ENCODE measurements at places on chromosomes 3 and 15. TPM values are rescaled to one million over a fixed set of nuclear protein-coding genes. Genes with fewer than 3 reads are reported as not detected.

- DNase-seq, result peak; percentile 17
Measured at GRCh38 chr3:161372321-161373260, 1.3 kb upstream of the SPTSSB start.

DNA sequence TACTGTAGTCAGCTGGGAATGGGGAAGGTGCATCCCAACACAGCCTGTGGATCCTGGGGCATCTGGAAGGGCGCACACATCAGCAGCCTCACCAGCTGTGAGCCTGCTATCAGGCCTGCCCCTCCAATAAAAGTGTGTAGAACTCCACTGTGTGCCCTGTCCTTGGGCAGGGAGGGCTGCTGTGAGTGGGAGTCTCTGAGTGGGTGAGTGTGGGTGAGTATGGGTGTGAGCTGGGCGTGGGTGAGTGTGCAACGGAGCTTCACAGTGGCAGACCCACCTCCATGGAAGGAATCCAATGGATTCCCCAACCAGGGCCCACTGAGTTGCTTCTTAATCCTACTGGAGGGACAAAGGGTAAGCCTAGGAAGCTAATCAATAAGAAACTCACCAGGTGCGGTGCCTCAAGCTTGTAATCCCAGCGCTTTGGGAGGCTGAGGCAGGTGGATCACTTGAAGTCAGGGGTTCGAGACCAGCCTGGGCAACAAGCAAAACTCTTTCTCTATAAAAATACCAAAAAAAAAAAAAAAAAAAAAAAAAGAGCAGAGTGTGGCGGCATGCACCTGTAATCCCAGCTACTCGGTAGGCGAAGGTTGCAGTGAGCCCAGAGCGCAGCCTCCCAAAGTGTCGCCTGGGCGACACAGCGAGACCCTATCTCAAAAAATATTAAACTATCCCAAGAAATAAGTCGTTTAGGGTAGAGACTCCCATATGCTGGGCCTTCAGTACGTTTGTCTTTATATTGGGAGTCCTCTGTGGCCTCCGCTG lies 555 bp upstream of the RCCD1 start:
- DNase-seq, result no peak

DNA sequence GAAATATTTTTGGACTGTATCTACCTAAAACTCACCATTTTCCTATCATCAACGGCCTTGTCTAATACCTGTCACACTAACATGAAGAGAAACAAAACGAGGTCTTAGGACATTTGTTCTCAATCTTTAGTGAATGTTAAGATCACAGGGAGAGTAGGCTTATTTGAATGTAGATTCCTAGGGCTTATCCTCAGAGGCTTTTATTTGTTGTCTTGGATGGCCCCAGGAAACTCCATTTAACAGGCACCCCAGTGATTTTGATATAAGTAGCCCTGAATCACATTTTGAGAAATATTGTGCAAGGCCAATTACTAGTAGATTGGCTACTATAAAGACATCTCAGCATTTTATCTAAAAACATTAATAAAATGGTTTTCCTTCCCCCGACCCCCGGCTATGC lies 367.4 kb downstream of the GAP43 start:
- no peak for DNase-seq

Gene TAGLN3
- total RNA-seq, result not detected

DNA sequence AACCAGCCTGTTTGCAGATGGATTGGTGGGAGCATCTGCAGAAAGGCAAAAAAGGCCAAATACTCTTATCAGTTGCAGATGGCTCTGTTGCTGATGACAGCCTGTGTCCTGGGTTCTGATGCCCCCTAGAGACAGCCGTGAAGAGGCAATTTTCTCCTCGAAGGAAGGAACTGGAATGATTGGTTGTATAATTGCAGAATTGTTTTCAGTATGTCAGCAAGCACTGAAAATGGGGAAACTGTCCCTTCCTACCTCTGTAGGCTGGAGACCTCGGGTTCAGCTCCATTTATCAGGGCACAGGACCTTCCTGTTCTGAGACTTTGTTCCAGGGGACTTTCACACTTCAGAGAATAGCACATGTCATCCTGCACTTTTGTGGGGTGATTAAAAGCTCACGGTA lies 103.0 kb downstream of the PGPEP1L start:
- peak; percentile 71 for DNase-seq

GRCh38 chr3:147360646-147361453 lies 45.5 kb downstream of the ZIC4 start:
- DNase-seq, result peak; percentile 14

Gene CAPN3
- 0.60 TPM for total RNA-seq

Gene HIGD2B
- total RNA-seq, result under 0.01 TPM

Gene IQCH
- total RNA-seq, result 0.40 TPM

GRCh38 chr3:43687499-43687811 lies 3.3 kb upstream of the ABHD5 start:
- no peak for DNase-seq

DNA sequence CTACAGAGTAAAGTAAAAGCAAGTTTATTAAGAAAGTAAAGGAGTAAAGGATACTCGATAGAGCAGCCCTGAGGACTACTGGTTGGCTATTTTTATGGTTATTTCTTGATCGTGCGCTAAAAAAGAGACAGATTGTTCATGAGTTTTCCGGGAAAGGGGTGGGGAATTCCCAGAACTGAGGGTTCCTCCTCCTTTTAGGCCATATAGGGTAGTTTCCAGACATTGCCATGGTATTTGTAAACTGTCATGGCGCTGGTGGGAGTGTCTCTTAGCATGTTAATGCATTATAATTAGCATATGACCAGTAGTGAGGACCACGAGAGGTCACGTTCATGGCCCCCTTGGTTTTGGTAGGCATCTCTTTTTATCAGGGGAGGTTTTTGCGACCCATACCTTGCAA lies 213.1 kb downstream of the OSBPL10 start:
- DNase-seq, result no peak

DNA sequence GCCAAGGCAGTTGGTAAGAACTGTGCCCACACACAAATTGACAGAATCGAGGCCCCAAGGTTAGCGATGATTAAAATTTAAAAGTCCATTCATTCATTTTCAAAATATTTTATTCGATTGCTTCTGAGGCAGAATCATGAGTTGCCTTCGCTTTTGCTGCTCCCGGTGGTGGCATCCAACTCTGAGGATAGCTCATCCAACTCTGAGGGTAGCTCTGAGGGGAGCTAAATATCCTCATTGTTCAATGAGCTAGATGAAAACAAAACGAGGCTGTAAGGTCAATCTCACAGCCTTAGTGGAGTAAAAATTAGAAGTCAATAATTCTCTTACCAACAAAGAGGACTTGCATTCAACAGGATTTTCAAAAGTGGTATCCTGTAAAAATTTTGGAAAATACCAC lies 897 bp upstream of the CHL1 start:
- no peak for DNase-seq

- DNase-seq, result no peak
Measured at GRCh38 chr3:130258532-130258952, 86.9 kb upstream of the COL6A5 start.

DNA sequence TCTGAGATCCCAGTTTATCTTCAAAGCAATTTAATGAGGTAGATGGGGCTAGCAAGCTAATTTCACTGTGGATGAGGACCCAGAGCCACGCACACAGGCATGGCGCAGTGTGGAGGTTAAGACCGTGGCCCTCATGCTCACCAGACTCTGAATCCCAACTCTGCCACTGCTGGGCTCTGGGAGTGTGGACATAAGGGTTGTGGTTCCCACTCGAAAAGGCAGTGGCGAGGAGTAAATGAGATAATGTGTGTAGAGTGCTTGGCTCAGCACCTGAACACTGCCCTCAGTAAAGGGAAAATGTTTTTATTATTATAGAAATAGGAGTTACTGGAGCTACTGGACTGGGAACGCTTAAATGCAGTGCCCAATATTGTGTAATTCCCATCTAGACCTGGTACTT lies 243.5 kb upstream of the TPM1 start:
- DNase-seq, result no peak

DNA sequence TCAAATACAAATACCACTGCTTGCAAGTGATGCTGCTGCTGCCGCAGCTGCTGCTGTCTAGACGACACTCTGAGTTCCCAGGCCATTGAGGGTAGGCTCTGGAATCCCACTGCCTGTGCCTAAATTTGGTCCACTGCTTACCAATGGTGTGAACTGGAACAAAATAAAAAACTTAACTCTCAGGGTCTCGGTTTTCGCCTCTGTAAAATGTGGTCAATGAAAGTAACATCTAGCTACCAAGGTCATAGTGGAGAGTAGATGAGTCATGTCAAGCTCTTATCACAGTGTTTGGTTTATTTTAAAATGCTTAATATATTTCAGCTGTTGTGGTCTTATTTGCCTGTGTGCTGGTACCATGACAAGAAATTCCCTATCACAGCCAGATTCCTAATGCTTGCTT lies 299.3 kb downstream of the CLSTN2 start:
- no peak for DNase-seq

DNA sequence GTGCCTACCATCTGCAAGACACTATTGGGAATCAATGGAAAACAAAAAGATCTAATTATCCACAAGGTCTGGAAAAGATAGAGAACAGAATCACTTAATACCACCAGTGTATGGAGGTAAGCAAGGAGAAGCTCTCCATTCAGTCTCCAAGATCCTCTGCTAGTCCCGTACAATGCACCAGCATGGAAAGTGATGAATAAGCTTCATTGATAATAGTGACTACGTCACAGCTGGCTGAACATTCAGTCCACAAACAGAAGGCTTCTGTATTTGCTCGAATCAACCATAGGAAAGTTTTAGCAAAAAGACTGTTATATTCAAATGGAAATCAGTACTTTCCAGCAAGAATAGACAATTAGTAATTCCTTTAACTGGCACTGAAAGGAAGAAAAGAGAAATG lies 42.9 kb downstream of the IGSF11 start:
- no peak for DNase-seq

DNA sequence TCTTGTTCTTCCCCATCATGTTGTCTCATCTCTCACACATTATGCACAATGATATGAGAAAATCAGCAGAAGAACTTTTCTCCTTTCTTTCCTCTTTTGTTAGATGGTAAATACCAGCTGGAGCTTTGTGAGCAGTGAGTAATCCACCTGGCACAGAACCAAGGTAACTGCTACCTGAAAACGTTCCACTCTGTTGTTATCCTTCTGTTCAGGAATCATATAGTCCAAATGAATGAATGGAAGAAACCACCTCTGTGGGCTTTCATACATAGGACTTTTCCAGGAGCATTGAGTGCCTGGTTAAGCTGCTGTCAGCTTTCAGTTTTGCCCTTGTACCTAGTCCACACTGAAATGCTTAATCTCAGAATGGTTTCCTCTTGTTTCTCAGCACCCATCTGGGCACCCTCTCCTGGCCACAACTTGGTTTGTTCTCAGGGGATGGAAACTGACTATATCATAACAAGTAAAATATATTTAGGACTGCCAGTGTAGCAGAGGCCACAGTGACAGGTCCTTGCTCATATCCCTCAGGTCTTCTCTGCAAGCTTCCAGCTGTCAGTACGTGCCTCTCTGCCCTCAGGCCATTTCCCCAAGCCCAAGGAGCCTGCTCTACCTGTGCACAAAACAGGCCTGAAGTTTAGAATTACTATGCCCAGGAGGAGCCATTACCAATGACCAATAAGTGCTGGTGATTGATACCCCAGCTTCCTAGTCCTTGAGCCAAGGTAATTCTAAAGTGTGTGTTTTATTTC lies 23.5 kb upstream of the SLC4A7 start:
- DNase-seq, result peak; percentile 35

Gene ARL14
- not detected for total RNA-seq

Gene HAPLN3
- 56.7 TPM for total RNA-seq

DNA sequence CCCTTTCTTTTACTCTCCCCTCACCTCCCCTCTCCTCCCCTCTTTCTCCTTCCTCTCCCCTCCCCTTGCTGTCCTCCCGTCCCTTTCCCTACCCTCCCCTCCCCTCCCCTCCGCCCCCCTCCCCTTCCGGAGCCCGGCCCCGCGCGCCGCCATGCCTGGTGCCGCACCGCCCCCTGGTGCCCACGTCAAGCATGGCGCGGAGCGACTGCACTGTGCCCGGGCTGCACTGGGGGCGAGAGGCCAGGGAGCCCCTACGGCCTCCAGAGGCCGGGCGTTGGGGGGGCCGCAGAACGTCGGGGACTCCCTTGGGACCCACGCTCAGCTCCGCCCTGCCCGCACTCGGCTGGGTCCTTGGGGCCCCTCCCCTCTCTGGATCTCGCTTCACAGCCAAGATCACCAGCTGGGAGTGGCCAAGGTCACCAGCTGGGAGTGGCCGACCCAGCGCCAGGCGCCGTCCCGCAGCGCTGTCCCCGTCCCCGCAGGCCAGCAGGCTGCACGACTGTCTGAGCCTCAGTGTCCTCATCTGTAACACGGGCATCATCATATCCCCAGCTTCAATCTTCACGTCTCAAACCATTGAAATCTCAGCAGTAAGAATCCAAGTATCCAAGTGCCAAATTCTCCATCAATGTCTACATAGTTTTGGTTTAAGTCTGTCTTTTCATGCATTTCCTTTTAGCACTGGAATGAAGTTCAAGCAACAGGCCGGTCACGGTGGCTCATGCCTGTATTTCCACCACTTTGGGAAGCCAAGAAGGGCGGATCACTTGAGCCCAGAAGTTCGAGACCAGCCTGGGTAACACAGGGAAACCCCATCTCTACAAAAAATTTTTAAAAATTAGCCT lies 42.5 kb downstream of the TPRA1 start:
- DNase-seq, result peak; percentile 60

Gene ANXA2
- 4,954 TPM for total RNA-seq

DNA sequence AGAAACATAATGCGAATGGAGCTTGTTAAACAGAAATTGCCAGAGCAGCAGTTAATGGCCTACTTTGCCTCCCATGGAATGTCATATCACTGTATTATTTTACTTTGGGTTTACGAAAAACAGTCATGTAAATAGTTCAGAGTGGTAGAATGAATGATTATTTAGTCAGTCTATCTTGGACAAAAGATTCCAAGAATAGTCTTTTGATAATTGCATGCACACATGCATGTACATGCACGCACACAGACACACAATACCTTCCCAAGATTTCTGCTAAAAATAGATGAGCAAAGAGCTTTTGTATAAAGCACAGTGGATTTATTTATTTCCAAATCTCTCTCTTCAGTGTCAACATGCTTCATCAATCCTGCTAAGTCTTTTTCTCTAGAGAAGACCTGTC lies 800.7 kb downstream of the DIPK2A start:
- DNase-seq, result no peak

DNA sequence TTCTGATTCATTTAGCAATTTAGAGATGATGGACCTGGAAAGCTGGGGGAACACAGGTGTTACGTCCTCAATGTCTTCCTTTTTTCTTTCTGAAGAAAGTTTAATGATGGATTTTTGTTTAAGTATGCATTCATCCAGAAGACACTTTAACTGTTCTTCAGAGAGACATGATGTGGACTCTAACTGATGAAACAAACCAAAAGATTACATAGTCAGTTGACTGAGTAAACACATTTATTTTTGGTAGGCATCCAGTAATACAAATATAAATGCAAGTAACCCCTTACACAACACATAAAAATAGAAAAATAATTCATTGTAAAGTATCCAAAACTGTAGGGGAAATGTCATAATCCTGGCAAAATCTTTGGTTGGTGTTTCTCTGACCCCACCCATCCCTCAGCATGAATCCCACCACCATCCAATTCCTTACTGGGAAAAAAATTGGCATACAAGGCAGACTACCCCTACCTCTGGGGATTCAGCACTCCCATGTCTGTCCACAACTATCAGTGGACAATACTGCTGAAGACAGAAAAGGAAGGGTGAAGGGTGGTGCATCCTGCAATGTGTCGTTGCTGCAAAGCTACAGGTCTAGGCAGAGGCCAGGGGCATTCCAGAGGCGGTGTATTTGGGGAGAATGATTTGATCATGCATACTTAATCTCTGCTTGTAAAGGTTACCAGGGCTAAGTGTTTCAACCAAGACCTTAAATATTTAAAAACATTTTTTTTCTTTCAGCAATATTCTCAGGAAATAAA lies 37.4 kb downstream of the THBS1 start:
- DNase-seq, result peak; percentile 50

GRCh38 chr3:120908030-120908794 lies at the start of gene STXBP5L:
Gene STXBP5L, plus strand, starts transcription at chr3:120908205. Its CDS starts 1,374 bp downstream, at chr3:120909579.
- DNase-seq, result peak; percentile 82

- DNase-seq, result no peak
Measured at GRCh38 chr3:119235151-119235550, 5.5 kb downstream of the B4GALT4 start.
